ENCODE measurements at places on chromosomes 3 and 15.

DNA sequence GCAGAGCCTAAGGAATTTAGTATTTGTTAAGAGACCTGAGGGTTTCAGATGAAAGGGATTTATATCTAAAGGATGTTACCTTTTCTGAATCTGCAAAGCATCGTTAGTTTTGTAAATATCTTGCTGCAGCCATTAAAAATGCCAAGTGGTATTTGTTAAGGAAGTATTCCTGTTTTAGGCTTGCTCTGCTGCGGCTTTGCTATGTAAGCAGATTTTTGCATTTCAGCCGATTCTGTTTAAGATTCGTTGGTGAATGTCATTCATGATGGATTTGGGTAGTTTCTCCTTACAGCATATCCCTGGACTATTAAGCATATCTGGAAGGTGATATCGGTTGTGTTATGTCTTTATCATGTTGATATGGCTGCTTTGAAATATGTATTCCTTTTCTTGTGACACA, 1.0 kb downstream of the USP8 start:
- no peak for DNase-seq

GRCh38 chr15:99628374-99629001, 62.7 kb downstream of the MEF2A start:
- DNase-seq = no peak

DNA sequence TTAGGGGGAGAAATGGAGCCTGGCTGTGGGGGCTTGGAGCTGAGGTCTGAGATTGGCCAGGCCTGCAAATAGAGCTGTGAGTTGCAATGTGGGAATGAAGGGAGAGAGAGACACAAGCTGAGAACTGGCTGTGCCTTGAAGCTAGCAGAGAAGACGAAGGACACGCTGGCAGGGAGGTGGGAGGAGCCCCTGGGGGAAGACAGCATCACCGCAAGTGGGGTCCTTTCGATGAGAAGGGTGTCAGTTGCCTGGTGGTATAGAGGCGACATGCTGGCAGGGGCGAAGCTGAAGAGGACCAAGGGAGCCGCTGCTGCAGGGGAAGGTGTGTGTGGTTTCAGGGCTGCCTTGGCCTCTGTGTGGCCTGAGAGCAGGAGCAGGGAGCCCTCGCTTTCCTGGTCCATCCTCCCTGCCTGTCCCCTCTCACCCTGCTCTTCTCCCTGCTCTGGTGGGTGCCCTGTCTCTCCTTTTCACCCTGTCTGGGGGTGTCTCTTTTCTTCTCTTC, 5.5 kb downstream of the RHCG start:
- DNase-seq = no peak

DNA sequence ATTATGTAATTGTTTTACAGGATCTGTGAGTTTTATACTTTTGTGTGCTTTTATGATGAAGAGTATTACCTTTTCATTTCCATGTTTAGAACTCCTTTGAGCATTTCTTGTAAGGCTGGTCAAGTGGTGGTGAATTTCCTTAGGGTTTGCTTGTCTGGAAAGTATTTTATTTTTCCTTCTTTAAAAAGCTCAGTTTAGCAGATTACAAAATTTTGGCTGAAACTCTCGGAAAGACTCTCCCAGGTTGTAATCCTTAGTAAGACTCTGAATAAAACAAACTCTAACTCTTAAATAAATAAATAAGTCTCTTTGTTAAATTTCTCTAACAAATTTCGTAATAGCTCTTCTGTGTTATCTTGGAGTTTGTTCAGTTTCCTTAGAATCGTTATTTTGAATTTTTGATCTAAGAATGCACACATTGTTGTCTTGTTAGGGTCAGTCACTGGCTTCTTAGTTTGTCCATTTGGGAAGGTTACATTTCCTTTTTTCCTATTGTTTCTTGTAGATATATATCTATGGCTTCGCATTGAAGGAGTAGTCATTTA, 14.7 kb upstream of the ACOX2 start:
- DNase-seq = no peak

DNA sequence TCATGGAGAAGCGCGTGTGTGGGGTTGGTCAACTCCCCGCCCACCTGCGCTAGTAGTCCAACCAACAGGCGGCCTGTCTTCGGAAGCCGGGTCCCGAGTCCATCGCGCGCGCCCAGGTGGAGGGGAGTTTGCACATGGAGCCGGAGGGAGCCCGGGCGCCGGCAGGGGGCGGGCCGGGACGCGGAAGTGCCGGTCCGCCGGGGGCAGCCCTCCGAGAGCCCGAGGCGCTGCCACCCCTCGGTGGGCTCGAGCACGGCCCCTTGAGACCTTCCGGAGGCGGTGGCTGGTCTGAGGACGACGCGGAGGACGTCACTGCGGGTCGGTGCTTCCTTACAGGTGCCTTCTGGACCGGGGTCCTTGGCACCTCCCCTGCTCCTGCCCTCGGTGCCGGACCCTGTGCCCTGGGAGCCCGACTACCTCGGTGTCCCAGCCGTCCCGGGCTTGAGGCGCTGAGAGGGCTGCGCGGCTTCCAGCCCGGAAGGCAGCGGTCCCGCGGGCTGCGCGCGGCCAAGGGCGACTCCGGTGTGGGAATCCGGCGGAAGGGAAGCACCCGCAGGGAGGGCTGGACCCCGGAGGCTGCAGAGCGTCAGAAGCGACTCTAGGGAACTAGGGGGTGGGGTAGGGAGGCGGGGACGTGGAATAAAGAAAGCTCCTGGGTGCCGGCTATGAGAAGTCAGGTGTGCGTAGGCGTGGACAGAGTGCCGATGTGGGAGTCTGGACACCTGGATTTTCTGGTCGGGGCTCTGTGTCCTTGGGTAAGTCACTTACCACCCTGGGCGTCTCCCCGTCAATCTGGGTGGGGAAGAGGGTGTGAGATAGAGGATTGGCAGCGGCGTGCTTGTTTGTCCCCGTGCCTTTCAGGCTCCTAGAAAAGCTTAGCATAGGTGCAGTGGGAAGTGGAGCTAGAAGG, 212.3 kb downstream of the FGF12 start:
- no peak for DNase-seq

GRCh38 chr15:36858423-36858822, 241.9 kb downstream of the MEIS2 start:
- DNase-seq = no peak

DNA sequence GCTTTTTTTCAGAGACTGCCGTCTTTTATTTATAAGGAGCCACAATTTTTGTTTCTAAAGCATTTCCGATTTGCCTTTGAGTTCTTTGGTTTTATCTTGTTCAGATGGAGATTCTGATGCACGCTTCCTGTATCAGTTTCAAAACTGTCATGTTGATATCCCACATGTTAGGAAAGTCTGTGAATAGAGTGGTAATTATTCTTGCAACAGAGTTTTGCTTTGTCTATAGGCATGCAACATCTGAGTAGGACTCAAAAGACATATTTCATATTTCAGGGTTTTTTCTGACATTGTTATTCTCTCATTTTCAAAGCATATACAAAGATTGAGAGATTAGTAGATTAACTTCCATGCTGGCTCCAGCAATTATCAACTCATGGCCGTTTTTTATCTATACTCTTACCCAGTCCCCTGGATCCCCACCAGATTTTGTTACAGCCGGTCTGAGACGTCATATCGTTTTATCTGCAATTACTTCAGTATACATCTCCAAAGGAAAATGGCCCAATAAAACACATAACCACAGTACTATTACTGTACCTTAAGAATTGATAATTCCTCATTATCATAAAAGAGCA, 22.4 kb downstream of the PAQR5 start:
- DNase-seq = no peak

GRCh38 chr3:167870759-167871158, 135.2 kb downstream of the SERPINI1 start:
- DNase-seq = no peak

GRCh38 chr15:38130740-38131498, 121.7 kb upstream of the SPRED1 start:
- peak; percentile 68 for DNase-seq

DNA sequence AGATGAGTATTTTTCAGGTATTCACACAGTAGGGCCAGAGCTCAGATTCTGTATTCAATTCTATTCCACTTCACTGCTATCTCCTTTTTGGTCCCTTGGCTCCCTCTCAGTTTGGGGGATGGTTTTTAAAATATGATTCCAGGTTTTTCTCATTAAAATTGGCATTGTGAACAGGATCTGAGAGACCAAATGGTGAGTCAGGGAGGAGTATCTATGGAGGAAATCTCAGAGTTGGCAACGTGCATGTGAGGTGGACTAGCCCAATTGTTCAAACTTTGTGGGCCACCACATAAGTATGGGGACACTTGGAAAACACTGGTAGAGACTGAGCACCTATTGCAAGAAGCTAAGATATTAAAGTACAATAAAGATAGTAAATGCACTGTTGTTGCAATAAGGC, 53.9 kb upstream of the TTC14 start:
- DNase-seq = no peak

- peak; percentile 68 for DNase-seq
These were observed 614 bp upstream of the MINDY2 start for GRCh38 chr15:58770519-58770856.

- DNase-seq = no peak
These were observed 2.0 kb upstream of the RASA2 start for GRCh38 chr3:141484701-141485287.

GRCh38 chr3:31958701-31959152, 22.3 kb downstream of the OSBPL10 start:
- DNase-seq = no peak

DNA sequence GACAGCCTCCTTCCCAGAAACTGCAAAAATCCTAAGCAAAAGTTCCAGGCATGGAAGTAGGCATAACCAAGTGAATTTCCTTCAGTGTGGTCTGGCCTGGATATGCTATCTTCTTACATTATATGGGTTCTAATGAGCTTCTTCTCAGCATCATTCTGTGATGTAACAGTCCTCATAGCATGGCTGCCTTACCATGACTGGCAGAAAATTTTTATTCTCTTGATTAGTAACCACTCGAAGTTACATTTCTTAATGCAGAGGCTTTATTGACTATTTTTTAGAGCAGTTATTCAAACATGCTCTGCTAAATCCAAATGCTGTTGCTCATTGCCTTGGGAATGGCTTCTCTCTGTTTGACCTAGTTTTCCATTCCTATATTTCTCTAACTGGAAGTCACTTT, 21.1 kb upstream of the CPNE4 start:
- DNase-seq = no peak

- DNase-seq = peak; percentile 85
These were observed 7.0 kb downstream of the MAPKAPK3 start for GRCh38 chr3:50623840-50624474.

GRCh38 chr3:13537244-13537908, 11.5 kb upstream of the FBLN2 start:
- DNase-seq = no peak

DNA sequence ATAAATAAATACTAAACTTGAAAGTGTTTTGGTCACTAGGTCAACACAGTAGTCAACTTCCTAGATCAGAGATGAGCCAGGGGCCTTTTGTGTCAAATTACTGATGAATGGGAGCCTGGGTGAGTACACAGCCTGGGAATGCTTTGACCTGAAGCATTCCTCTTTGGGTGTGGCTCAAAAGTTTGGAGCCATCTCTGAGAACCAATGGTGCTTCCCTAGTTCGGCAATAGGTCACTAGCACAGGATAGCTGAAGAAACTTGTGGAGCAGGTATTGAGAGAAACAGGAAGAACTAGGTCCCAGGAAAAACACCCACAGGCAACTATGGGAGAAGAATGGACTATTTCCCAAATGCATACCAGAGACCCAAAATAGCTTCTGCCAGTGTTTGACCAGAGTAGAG, 56.6 kb upstream of the PLXND1 start:
- DNase-seq = peak; percentile 81

- no peak for DNase-seq
These were observed 23.2 kb downstream of the CYP8B1 start for GRCh38 chr3:42852441-42852840.

- DNase-seq = no peak
These were observed 8.3 kb downstream of the GHRL start for GRCh38 chr3:10284496-10284895.

GRCh38 chr3:126026277-126026751, 57.3 kb downstream of the ROPN1B start:
- DNase-seq = no peak

DNA sequence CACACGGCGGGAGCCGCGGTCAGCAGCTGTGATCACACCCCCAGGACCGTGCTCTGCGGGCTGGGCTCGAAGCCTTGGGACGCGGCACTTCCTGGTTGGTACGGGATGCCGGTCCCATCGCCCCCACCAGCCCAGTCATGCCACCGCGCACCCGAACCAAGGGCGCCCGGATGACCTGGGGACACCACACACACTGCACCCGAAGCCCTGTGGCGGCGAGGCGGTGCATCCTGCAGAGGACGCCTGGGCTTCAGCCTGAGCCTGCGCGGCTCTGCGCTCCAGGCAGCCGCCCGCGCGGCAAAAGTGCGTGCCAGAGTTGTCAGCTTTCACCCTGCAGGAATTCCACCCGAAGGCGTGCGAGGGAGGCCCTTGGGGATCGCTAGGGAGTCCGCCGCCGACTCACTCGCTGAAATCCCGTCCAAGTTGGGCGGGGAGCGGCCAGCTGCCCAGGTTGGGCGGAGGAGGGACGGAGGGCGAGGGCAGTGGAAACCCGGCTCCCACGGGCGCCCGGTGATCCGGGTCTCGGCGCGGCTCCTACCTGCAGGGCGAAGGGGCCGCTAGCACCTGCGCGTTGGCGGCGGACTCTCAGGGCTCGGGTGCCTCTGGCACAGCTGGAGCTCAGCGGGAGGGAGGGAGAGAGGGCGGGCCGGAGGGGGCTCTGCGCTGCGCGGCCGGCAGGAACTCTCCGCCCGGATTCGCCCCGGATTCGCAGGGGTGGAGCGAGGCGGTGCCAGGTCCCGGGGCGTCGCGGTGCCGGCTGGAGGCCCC, at the start of gene PLD1:
PLD1 (minus strand) TSS at position 623 of the 768 bp plus-strand sequence. CDS start 72,432 bp downstream, outside the sequence.
- DNase-seq = peak; percentile 89

DNA sequence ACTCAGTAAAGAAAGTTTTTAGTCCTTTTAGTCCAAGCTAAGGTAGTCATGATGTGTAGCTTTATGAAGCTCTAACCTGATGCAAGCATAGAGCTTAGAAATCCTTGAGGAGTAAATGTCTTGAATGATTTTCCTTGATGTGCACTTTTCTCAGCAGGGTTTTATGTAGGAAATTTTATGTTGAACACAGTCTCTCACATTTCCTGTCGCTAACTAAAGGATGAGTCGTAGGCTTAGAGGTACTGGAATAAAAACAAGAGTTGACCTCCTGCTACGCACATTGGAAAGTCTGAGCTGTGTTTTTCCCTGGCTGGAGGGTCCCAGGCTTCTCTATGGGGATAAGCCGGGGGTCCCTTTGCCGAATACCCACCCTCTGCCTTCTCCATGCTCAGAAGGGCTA, 34.7 kb upstream of the ZPLD1 start:
- no peak for DNase-seq

GRCh38 chr15:60798821-60799220, 319.9 kb upstream of the ICE2 start:
- no peak for DNase-seq

DNA sequence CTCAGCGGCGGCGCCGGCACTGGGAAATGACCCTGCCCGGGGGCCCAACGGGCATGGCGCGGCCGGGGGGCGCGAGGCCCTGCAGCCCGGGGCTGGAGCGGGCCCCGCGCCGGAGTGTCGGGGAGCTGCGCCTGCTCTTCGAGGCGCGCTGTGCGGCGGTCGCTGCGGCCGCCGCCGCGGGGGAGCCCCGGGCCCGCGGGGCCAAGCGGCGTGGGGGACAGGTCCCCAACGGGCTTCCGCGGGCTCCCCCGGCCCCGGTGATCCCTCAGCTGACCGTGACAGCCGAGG, 172 bp downstream of the ITPKA start:
- no peak for DNase-seq

Data from SW480 (cell line).